ENCODE measurements at places on chromosomes 5 and 9. TPM values are rescaled to one million over a fixed set of nuclear protein-coding genes. Genes with fewer than 3 reads are reported as not detected.
A peak's percentile ranks its signal among the peaks of the same experiment; 100 is the strongest.

ZDHHC11 gene
- 2.3 TPM for total RNA-seq

CD14 gene
- 20.4 TPM for total RNA-seq

LECT2 gene
- not detected for total RNA-seq

DNA sequence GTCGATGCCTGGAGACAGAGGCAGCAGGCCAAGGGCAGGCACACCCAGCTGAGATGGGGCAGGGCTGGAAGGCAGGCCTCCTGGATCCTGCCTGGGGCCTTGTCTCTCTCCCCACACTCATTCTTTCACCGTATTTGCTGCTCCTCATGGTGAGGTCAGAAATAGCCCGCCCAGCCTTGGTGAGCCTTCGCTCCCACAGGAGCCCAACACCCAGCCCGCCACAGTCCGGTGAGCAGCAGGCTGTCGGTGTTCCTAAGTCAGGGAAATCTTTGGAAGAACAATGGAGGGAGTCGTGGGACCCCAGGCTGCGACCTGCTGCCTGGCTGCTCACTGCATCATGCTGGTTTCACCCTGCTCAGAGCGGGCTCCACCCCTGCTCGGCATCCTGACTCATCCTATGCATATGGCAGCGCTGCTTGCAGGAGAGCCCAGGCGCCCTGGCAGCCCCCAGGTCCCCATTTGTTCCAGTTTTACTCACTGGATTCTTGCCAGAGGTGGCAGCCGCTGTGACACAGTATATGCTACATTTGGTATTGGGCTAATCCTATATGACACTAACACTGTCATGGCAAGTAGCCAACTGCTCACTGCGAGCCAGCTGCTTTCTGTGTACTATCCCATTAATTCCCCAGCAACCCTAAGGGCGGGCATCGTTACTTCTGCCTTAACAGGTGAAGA is 53.2 kb upstream of the NCS1 start:
- ATAC-seq: no peak

DNA sequence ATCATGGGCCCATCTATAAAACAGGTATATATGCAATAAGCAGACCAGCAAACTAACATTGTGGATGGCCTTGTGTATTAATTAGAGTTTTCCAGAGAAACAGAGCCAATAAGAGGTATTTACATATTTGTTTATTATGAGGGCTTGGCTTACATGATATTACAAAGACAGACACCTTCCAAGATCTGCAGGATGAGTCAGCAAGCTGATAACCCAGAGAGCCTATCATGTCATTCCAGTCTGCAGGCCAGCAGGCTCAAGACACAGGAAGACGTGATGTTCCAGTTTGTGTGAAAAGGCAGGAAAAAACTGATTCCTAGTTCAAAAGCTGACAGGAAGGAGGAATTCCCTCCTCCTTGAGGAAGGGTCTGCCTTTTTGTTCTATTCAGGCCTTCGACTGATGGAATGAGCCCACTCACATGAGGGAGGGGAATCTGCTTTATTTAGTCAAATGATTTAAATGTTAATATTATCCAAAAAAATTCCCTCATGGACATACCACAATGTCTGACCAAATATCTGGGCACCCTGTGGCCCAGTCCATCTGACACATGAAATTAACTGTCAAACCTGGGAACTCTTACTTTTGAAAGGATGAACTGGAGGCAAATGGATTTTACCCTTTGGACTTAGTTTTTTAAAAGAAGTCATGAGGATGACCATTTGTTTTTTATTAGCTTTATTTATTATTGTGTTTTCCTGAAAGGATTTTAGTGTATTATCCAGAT is 161.2 kb upstream of the CHD1 start:
- ATAC-seq: no peak

DNA sequence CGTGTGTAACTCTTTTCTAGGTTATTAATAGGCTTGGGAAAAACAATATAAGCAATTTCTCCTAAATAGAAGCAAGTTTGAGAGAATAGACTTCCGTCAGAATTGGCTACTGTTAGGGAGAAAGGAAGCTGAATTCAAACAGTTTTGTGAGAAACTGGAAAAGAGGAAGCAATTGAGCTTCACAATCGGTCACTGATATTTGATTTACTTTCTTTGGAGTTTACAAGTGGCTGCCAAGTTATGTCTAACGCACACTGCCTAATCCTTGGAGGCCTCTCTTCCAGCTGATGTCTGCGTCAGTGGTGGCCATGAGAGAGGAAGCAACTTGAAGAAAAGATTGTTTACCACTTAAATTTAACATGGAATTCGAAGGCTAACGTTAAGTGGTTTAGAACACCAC is 319.5 kb downstream of the ADGRV1 start:
- peak; percentile 34 for ATAC-seq

DNA sequence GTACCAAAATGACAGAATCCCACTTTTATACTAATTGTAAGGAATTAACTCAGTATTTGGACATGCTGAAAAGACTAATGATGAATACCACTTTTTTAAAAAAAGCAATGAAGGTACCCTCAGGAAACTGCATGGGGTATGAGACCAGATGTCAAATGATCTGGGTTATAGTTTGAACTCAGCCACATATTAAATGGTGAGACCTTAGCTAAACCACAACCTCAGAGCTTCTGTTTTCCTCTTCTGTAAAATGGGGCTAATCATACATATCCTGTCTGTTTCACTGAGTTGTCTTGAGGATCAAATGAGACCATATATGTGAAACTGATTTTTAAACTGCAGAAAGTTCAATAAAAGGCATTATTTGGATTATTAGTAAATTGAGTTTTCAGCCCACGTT is 238.4 kb downstream of the AP3B1 start:
- ATAC-seq: no peak

DNA sequence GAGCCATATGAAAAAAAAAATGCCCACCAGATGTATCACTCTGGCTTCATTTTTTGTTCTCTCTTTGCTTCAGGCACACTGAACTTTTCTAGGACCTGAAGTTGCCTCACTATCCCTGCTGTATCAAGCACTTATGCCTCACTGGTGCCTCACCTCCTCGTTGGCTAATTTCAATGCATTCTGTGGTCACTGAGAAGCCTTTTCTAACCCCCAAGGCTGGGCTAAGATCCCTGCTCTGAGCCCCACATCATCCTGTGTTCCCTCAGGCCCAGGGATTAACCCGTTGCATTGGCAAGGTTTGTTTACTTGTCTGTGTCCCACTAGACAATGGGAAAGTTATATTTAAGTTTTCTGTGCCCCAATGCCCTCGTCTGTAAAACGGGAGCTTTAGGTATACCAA is 362.7 kb downstream of the OSTF1 start:
- ATAC-seq: no peak

- ATAC-seq: no peak
Observed at GRCh38 chr9:5994493-5994892, 20.9 kb downstream of the RANBP6 start.

DNA sequence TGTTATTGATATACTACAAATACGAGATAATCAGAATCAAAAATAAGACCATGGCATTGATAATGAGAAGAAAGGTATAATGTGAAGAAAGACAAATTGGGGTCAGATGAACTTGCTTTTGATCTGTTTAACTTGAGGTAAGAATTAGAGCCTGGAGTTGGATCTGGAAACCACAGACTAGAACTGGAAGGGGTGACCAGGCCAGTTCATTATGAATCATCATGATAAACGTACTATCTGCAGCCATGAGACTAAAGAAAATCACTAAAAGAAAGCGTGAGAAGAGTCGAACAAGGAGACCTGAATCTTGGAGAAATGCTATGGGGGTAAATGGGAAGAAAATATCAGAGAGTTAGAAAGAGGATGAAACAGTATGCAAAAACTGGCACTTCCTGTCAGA is 967.5 kb downstream of the NR2F1-AS1 start:
- no peak for ATAC-seq

GRCh38 chr5:126007841-126008240 is 415.4 kb upstream of the GRAMD2B start:
- no peak for ATAC-seq

GRCh38 chr5:130295235-130295634 is 391.0 kb downstream of the CHSY3 start:
- ATAC-seq: no peak

DNA sequence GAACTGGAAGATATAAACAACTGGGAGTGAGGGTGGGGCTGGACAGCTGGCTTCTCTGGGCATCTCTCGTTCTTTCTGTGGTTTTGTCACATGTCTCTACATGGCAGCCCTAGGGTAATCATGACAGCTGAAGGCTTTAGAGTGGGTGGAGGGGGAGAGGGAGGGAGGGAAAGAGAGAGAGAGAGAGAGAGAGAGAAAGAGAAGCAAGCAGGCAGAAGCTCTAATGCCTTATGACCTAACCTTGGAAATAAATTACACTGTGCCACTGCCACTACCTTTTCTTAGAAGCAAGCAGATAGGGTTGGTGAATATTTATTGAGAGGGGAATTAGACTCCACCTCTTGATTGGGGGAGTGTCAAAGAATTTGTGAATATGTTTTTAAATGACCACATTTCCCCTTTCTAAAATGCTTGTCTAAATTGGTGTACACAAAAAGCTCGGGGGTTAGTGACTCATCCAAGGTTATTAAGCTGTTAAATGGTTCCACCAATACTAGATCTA is 2.6 kb upstream of the DAPK1 start:
- ATAC-seq: no peak

Measured in gastroesophageal sphincter (tissue), 4 donors.